Islet precursor cell (in vitro differentiated cells): ENCODE measurements at places on chromosomes 11 and 22.

- DNase-seq = no peak
These were observed 13.7 kb downstream of the TSPAN4 start for GRCh38 chr11:856397-856796.

GRCh38 chr11:94447149-94447548 is 45.9 kb upstream of the GPR83 start:
- DNase-seq = no peak

DNA sequence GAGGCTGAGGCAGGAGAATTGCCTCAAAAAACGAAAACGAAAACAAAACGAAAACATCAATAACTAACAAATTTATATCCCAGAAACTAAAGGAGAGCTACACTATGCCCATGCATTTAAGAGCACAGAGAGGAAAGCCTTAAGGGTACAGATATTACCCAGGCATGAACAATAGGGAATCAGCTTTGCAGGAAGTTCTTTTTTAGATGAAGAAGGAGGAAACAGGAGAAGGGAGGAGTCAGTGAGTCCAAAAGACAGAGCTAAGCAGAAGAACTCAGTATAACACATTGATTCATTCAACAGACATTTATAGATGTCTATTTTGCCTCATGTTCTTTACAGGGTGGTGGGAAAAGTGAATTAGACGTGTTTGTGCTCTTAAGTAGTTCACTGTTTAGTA is 8.3 kb downstream of the MRPL17 start:
- DNase-seq = no peak

DNA sequence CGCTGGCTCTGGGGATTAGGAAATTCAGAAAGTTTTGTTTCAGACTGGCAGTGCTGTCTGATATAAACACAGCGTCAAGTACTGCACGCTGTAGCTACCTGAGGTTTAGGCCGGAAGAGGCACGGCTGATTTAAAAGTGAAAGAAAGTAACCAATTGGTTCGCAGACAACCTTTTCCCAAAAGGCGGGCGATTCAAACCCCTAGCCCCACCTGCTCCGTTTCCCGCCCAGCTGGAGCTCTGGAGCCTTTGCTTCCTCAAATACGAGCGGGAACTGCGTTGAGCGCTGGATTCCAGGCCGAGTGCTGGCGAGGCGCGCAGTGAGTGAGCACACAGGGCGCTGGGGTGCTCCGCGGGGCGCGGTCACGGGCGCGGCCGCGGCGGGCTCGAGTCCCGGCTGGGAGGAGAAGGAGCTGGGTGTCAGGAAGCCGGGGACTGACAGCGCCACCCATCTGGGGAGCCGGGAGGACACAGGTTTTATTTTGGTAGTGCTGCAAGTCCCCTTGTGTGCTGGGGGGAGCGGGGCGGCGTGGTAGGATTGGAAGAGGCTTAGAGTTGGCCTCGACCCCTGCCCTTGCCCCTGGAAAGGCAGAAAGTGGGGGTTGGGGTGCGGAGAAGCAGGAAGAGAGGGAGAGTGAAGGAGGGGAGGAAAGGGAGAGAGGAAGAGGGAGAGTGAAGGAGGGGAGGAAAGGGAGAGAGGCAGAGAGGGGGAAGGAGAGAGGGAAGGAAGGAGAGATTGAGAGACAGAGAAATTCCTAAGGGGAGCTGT is 2.1 kb downstream of the FAM111A start:
- peak; percentile 83 for DNase-seq
